ENCODE measurements at places on chromosomes 4 and X.
A peak's percentile ranks its signal among the peaks of the same experiment; 100 is the strongest.

GRCh38 chr4:56843421-56843899, 22.0 kb upstream of the SPINK2 start:
- DNase-seq = no peak

DNA sequence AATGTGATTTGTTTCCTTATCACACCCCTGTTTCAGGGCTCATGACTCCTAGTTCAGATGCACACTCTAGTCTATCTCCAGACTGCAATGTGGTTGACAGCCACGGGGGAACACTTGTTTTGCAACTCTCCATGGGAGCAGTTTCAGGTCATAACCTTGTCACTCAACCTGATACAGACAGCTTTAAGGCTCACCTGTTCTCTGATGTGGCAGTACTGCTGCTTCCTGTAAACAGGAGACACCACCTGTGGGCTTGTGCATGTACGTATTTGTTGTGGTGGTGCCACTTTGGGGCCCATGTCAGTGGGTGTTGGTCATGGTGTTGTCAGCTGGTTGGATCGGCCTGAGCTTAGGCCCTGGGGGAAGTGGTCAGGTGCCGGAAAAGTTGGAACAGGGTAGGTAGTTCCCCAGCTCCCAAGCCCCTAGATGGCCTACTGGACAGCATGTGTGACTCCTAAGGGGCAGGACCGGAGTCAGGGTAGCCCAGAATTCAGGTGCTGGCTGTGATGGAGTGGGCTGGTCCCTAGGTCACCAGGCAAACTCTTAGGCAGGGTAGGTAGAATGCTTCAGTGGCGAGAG, 46.2 kb downstream of the FAM9B start:
- DNase-seq = no peak

GRCh38 chr4:99809326-99809725, 7.3 kb upstream of the DAPP1 start:
- DNase-seq = no peak

DNA sequence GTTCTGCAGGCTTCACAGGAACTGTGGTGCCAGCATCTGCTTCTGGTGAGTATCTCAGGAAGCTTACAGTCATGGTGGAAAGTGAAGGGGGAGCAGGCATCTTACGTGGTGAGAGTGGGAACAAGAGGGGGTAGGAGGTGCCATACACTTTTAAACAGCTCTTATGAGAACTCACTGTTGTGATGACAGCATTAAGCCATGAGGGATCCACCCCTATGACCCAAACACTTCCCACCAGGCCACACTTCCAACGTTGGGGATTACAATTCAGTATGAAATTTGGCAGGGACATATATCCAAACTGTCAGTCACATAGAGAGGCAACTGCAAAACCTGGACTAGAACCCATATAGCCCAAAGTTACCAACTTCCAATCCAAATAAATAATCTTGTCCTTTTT, 43.1 kb upstream of the ZCCHC12 start:
- no peak for DNase-seq

DNA sequence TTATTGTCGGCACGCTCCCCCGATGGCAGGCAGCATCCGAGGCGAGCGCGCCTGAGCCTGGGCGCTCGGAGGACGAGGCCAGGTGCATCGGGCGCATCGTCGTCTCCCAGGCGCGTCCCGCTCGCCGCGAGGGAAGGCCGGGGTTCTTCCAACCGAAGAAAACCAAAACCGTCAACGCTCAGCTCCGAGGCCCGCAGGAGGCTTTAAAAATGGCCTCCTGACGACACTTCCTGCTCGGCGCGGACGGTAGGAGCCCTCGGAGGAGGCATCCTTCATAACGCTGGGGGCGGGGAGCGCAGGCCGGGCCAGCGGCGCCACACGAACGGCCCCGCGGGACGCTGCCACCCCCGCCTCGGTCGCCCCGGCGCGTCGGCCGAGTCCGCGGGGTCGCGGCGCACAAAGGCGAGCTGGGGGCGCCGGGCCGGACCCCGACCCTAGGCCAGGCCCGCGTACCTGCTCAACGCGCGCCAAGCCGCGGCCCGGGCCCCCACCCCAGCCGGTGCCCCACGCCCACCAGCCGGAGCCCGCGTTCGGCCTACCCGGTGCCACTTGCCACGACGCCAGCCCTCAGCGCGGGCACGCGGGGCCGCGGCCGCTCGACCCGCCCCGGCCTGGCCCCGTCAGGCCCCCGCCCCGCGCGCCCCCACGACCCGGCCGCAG, 501 bp downstream of the ZNF518B start:
- DNase-seq = peak; percentile 49

DNA sequence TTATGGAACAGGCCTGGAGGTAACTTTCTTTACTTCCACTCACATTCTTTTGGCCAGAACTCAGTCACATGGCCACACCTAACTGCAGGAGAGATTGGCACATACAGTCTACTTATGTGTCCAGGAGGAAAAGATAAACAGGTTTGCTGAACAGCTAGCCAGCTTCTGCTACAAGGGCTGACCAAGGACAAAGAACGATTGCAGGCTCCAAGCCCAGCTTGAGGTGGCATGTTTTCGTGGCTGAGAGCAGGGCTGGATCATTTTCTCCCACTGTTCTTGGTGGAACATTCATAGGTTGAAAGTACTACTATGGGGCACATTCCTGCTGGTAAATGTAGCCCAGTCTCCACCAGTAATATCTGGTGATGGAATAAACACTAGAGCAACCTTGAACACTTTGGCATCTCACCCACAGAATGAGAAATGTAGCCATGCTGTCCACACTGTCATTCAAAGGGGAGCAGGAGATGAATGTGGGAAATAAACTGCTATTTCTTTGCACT, 28.2 kb downstream of the NHS start:
- DNase-seq = no peak

- no peak for DNase-seq
Observed at GRCh38 chrX:40544343-40545266, 36.2 kb upstream of the ATP6AP2 start.

DNA sequence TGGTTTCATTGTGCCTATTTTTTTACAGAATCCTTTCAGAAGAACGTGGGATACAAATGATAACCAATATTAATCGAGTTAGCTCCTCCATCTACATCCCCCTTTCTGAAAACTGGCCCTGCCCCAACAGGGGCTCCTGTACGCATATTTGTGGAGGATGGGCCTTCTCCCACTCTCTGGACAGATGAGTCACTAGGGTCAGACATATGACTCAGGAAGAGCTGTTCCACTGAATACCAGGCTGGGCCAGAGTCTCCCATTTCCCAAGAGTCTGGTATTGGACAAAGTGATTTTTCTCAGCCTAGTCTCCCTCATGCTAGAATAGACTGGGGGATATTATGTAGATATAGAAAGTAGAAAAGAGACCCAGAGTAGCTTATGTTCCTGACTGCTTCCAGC, 142.4 kb downstream of the TSPAN5 start:
- no peak for DNase-seq

DNA sequence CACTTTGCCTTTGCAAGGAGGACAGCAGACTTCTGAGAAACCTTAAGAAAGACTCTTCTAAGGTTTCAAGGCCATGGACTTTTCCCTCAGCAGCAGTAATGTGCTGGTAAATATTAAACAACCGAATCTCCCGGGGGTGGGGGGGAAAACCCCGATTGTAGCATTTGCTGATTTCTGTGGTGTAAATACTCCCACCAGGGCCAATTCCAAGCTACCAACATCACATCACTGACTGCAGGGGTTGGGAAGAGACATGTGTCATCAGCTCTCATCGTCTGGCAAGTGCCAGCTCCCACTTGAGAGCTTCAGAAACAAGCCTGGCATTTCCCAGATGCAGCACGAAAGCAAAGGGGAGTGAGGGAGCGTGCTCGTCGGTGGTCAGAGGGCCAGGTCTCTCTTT, 101.2 kb downstream of the BCOR start:
- no peak for DNase-seq

DNA sequence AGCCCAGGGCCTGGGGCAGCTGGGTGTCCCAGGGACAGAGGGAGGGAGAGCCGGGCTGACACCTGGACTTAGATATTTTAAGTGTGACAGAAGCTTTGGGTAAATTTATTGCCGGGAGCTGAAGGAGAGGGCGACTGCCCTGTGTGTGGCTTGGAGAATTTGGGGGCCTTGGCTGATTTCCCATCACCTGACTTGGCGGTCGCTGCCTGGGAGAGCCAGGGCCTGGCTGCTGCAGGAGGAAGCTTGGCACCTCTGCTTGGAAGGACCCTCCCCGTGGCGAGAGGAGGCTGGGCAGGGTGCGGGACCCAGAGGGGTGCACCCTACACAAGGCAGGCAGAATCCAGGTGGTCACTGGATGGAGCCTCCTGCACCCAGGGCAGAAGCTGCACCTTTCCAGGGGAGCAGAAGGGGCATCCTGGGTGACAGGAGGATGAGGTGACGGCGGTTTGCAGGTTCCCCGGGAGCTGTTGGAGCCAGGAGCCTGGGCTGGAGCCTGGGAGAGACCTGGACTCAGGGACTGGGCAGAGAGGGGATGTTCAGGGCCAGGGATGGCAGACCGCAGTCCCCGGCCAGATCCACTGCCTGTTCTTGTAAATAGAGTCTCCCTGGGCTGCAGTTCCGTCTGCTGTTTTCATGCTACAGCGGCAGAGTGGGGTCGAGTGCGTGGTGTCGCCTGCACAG, 72.0 kb downstream of the RGS12 start:
- no peak for DNase-seq

DNA sequence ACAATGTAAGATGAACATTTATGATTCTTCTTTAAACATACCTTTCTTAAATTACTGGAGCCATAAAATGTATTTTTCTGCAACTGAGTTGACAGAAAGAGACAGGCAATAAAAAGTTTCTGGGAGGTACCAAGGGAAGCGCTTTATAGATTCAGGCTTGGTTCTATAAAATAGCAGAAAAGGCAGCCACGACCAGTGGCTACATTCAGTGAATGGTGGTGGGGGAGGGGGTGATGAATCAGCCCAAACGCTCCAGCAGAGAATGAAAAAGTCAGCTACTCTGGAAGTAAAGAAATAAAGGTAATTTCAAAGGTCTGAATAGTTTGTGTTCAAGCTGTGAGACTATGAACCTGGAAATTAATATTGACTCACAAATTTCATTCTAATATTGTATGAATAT, 456.1 kb downstream of the KCTD8 start:
- no peak for DNase-seq

- no peak for DNase-seq
Observed at GRCh38 chrX:16702700-16703599, 9.5 kb downstream of the CTPS2 start.

GRCh38 chrX:77635373-77635772, 150.6 kb downstream of the ATRX start:
- DNase-seq = no peak

DNA sequence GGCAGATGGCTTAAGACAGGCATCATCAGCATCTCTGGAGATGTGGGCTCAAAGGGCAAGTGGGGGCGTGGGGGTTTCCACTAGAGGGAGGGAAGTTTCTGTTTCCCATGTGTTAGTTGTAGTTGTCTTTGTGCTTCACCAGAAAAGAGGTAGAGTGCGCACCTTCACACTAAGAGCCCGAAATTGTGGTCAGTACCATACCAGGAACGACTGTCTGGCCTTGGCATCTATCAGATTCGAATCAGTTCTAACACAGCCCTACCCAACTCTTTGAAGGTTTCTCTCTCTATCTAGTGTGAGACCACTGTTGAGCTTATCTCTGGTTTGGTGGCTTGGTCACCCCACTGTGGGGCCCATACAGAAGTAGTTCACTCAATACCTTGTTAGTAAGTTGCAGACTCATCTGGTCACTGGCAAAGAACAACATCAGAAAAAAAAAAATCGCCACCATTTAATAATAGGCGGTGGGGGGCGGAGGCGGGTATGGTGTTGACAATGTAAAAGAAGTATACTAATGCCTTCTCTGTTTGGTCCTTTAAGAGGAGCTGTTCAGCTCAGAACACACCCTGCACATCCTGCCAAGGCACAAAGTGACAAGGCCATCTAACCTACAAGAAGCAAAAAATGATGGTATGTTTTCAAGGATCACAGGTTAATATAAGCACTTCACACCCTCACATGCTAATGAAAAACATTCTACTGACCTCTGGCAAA, 71.1 kb downstream of the NYX start:
- DNase-seq = no peak

Data from dorsolateral prefrontal cortex (tissue), 122 donors.